ENCODE measurements at places on chromosomes 7 and 10.

DNA sequence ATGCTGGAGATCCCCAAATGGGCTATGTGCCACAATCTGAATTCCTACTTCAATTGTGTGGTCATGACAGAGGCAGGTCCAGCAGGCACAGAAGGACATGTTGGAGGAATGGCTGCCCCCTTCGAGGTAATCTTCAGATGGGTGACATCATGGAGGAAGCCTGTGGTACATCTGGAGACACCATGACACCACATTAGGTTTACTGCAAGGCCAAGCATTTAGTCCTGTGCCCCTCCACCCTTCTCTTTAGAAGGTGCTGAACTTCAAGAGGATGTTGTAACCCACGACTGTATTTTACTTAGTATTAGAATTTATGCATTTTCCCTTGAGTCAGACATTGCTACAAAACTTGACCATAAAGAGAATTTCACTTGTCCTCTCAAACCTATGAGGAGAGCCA, 75.1 kb upstream of the DDC start:
- no peak for DNase-seq

- DNase-seq = no peak
These were observed 56.0 kb downstream of the KAT6B start for GRCh38 chr10:74882427-74882826.

- no peak for DNase-seq
These were observed 83.9 kb downstream of the CADPS2 start for GRCh38 chr7:122802301-122802751.

DNA sequence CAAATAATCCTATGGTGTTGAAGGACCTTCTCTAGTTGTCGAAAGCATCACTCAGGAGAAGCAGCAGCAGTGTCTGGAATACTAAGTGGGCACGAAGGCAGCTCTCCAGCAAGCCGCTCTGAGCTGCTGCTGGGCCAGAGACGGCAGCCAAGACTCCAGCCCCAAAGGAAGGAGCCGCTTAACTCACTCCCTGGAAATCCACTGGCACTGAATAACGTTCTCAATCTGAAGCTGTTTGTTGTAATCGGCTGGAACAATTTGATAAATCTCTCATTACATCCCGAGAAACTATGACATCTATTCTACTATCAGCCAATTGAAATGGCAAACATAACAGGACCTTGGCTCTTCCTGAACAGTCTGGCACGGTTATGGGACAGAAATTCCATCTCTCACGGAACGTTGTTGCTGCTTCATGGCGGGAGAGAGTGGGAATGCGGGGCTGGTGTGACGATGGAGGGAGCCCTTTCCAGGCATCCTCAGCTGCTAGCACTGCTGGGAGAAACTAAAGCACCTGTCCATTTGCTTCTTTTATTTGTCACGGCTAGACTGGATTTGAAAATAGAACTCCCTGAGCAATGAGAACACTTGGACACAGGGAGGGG, 331.5 kb upstream of the RNF32 start:
- DNase-seq = no peak

DNA sequence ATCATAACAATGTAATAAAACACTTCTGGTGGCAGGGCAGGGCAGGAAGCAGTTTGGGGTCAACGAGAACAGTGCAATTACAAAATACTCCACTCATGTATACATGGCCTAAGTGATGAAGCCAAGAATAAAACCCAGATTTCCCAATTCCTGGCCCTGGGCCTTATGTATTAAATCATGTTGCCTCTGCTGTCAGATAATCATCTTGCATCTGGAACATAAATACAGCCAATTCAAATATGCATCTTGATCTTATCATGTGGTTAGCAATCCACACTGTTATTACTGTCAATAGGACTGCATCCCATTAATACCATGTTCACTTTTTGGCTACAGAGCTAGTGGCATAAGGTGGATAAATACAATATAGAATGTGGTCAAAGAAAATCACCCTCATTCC, 186.5 kb upstream of the SLC25A13 start:
- DNase-seq = peak; percentile 29

DNA sequence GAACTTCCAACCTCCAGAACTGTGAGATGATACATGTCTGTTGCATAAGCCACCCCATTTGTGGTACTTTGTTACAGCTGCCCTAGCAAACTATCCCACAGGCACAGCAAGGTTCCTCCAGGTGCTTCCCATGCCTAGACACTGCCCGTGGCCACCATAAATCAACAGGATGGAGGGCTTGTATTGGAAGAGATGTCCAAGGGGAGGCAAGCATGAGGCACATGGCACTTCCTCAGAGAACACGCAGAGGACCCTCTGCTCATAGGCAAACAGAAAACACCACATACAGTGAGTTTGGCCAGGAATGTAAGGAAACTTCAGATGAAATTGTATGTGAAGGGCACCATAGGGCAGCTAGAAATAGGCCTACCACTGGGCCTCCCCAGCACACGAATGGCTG, 291.1 kb downstream of the GRID1 start:
- no peak for DNase-seq

GRCh38 chr7:51011710-51012350, 229.1 kb upstream of the GRB10 start:
- DNase-seq = no peak

GRCh38 chr10:95810198-95810976, 54.4 kb downstream of the ENTPD1 start:
- no peak for DNase-seq

GRCh38 chr10:31130406-31130805, 98.7 kb upstream of the ZNF438 start:
- DNase-seq = no peak

- no peak for DNase-seq
These were observed 2.0 kb downstream of the PLCE1 start for GRCh38 chr10:93995598-93996271.

GRCh38 chr10:80829562-80829961, 291.9 kb downstream of the SH2D4B start:
- DNase-seq = no peak

- no peak for DNase-seq
These were observed 42.9 kb upstream of the STOX1 start for GRCh38 chr10:68784476-68784875.

DNA sequence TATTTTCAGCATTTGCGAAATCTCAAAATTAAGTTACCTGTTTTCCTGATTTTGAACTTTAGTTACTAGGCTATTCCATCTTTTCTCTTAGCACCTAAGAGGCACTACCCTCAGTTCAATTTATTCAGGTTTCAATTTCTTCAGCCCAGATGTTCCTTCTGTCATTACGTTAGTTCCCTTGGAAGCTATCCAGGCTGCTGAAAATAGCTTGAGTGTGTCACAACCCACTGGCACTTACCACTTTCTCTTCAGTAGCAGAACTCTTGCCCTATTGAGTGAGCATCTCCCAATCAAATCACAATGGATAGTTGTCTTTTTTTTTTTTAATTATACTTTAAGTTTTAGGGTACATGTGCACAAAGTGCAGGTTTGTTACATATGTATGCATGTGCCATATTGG, 332.7 kb upstream of the LRGUK start:
- DNase-seq = peak; percentile 9

GRCh38 chr7:106313456-106313901, 28.7 kb upstream of the NAMPT start:
- DNase-seq = no peak

DNA sequence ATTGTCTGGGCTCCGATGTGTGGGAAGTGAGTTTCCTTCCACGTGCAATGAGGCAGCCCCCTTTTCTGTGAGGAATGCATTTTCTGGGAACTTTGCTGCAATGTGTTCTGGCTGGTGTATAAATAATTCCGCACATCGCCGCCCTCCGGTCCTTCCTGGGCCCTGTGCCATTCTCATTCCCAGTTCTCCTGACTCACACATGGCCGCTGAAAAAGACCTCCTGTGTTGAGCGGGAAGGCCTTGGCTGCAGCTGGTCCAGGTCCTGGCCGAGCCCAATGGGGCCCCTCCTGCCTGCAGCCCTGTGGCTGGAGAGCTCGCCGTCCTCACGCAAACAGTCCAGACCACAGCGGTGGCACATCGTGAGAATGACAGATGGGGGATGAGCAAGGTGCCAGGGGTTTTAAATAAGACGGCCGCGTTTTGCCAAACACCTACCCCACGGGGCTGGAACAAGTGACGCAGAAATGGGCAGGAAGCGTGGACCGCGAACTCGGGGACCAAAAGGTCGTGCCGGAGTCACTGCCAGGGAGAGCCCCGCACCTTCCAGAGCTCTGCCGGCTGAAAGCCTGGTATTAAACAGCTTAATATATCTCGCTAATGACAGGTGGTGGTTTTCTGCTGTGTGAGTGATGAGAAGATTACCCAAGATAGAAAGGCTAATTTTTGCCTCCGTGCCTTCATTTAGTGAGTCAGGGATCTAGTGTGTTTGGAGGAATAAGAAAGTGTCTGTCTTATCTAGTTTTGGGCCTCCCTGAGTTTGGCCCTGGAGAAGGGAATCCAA, 37.0 kb downstream of the FAM20C start:
- no peak for DNase-seq

- DNase-seq = no peak
These were observed 732 bp downstream of the FAS start for GRCh38 chr10:88991161-88991898.

- DNase-seq = no peak
These were observed 93.9 kb upstream of the AGR3 start for GRCh38 chr7:16975712-16976111.

DNA sequence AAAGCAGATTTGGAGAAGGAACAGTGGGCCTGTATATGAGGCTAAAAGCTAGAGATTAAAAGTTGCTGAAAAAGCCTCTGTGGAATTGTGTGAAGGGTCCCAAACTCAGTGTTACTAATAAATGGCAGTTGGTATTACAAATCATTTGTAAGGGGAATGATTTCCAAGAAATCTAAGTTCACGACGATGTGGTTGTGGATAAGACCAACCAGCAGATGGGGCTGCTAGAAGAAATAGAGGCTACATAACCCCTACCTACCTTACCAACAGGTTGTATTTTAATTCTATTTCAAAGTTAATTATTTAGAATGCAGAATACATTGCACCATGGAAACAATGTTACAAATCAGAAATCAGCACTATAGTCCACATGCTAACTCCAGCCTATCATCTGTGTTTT, 377.1 kb downstream of the HPSE2 start:
- no peak for DNase-seq

DNA sequence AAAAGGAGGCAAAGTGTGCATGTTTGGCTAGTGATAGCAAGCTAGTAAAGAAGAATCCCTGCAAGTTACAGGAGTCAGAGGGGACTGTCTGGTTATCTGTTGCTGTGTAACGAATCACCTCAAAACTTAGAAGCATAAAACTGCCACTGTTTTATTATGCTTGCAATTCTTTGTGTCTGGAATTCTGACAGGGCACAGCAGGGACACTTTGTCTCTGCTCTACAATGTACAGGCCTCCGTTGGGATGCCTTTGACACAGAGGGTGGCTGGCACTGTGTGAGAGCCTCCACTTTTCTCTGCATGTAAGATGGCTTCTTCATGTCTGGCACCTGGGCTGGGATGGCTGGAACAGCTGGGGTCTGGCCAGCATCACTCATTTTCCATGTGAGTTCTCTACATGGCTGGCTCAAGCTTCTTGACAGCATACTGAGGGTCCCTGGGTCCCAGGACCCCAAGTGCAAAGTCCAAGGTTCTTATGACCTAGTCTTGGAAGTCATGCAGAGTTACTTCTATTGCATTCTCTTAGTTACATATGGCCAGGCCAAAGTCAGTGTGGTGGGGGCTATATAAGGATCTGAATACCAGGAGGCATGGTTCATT, 276.9 kb downstream of the RPS24 start:
- no peak for DNase-seq

GRCh38 chr7:152338561-152338960, 97.2 kb downstream of the KMT2C start:
- DNase-seq = no peak

GRCh38 chr10:17585016-17585415, 32.2 kb downstream of the HACD1 start:
- DNase-seq = no peak

GRCh38 chr10:22649390-22649841, 65.0 kb downstream of the PIP4K2A start:
- no peak for DNase-seq

- no peak for DNase-seq
These were observed 58.0 kb downstream of the DAGLB start for GRCh38 chr7:6389728-6390127.

- no peak for DNase-seq
These were observed 173.9 kb downstream of the NEURL1 start for GRCh38 chr10:103667356-103667755.

GRCh38 chr7:47600199-47601118, 18.5 kb upstream of the TNS3 start:
- DNase-seq = no peak

DNA sequence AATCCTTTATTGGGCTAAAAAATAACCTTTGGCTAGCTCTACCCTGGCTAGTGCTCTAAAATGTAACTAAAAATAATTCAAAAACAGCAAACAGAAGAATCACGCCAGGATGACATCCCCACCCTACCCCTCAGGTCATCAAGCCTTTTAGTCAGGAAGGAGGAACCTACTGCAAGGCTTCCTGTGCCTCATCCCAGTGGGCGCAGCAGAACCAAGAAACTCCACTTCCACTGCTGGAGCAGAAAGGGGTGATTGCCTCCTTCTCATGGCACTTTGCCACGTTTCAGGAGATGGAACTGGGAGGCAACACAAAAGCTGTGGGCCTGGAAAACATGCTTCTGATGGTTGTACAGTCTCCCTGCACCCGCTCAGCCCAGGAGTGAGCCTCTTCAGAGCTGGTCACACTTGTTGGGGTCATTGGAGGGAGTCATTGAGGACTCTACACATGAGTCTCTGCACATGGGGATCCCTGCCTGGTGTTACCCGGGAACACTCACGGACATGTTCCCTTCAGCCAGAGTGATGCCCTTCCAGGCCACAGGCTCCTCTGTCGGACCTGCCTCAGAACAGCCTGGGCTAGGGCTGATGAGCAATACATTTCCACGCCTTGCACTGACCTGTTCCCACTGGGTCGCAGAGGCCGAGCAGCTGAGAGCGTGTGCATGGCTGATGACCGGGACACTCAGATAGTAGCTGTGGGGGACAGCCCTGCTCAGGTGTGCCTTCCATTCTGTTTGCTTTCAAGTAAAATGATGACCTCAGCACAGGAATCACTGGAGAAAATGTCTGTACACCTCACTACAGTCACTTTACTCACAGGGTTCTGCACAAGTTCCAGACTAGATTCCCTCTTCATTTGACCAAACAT, 355.3 kb downstream of the FGFR2 start:
- DNase-seq = no peak

DNA sequence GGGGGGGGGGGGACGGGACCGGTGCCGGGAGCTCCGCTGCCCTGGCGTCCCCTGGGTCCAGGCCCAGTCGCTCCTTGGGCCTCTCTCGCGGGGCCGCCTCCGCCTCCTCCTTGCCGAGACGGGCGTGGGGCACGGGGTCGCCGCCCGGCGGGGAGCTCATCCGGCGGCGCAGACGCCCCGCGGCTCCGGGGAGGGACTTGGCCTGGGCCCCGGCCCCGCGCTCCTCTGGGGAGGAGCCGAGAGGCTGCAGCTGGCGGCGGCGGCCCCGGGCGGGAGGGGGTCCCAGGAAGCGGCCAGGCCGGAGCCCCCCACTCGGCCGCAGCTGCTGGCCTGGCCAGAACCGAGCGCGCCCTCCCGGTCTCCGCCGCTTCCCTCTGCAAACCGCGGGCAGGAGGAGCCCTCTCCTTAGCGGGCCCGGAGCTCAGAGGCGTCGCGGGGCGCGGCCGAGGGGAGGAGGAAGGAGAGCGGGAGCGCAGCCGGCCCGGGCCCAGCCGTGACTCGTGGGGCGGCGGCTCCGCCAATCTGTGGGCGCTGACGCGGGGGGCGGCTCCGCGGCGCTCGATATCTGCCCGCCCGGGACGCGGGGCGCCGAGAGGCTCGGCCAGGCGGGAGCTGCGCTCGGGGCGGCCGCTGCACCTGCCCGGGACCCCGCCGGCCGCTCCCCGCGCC, at the start of gene FAM20C:
FAM20C (plus strand) TSS at position 591 of the 669 bp plus-strand sequence. CDS start 629 bp downstream, outside the sequence.
- peak; percentile 70 for DNase-seq

GRCh38 chr10:80444646-80445319, 9.3 kb upstream of the TSPAN14 start:
- DNase-seq = peak; percentile 16

GRCh38 chr7:68627247-68627864, 970.9 kb upstream of the AUTS2 start:
- no peak for DNase-seq
